Epithelial cell of umbilical artery (primary cell): ENCODE measurements at places on chromosomes 11 and 22. TPM values are rescaled to one million over a fixed set of nuclear protein-coding genes. Genes with fewer than 3 reads are reported as not detected.

The CRYAB gene
- total RNA-seq = not detected in 2 replicates

The OR52I2 gene
- total RNA-seq = not detected in 2 replicates

The KCTD14 gene
- total RNA-seq = 0.32 and 0.91 TPM in 2 replicates

The OR56A1 gene
- total RNA-seq = under 0.01 TPM in 1 of 2 replicates, not detected in the other

The BARX2 gene
- total RNA-seq = not detected in 2 replicates

The FREY1 gene
- total RNA-seq = 0.65 and 1.7 TPM in 2 replicates

The MUC6 gene
- not detected in 2 replicates for total RNA-seq

The KRTAP5-2 gene
- not detected in 2 replicates for total RNA-seq

The LRRC32 gene
- total RNA-seq = 20.5 and 23.9 TPM in 2 replicates

The MRGPRX4 gene
- not detected in 2 replicates for total RNA-seq

The SHISAL1 gene
- total RNA-seq = 0.15 TPM in 1 of 2 replicates, not detected in the other

The POTEH gene
- not detected in 2 replicates for total RNA-seq

The PLEKHA7 gene
- under 0.01 and 0.46 TPM in 2 replicates for total RNA-seq

The GTSE1 gene
- total RNA-seq = 7.5 and 10.6 TPM in 2 replicates

The LRRC56 gene
- 0.30 and 0.32 TPM in 2 replicates for total RNA-seq

The HDAC10 gene
- total RNA-seq = 20.5 and 20.7 TPM in 2 replicates

The SCGB2A2 gene
- not detected in 2 replicates for total RNA-seq

The ENDOD1 gene
- 20.8 and 22.8 TPM in 2 replicates for total RNA-seq

The GRK3 gene
- total RNA-seq = 0.65 and 1.2 TPM in 2 replicates

The CCDC90B gene
- total RNA-seq = 69.2 and 76.0 TPM in 2 replicates

The SPTBN2 gene
- total RNA-seq = 26.3 and 38.3 TPM in 2 replicates

The EMID1 gene
- total RNA-seq = not detected in 2 replicates
